Right renal cortex interstitium (tissue), 3 donors: ENCODE measurements at places on chromosomes 1 and 21.

DNA sequence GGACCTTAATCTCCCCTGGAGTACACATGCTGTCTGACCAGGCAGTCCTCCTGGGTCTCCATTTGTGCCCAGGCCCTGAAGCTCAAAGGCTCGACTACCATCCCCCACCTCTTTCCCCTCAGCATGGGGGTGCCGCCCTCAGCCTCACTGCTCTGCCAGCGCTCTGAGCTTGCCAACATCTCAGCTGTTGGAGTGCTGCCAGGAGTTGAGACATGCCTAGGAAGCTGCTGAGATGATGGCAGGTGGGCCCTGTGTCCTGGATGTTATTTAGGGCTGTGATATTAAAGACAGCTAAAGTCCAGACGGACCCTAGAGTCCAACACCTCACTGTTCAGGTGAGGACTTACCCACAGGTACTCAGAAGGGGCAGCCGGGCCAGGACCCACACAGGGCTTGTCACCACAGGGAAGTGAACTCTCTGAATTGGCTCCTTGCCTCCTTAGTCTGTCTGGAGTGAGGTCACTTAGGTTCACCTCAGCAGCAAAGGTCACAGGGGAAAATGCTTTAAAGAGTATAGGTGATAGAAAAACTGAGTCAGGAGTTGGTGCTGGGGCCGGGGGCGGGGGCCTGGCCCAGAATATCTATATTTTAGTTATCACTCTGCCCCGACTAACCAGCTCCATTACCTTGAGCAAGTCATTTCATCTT, 19.7 kb upstream of the KCNC4 start:
- no peak for DNase-seq

DNA sequence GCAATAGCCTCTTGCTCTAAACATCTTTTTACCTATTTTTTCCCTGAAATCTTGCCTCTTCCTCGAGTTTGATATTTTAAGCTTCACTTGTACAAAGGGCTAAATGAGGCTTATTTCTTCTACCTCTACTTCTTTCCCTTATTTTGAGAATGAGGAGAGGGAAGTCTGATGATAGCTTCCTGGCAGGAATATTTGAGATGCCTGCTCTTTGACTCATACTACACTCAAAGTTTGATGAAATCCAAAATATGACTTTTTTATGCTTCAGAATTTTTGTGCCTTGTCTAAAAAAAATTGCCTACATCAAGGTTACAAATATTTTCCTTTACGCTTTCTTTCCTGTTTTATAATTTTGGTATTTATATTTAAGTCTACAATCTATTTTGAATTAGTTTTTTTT, 624.4 kb upstream of the PLXNA2 start:
- no peak for DNase-seq

- DNase-seq = no peak
These were observed 291.1 kb downstream of the PTPRU start for GRCh38 chr1:29527314-29528004.

DNA sequence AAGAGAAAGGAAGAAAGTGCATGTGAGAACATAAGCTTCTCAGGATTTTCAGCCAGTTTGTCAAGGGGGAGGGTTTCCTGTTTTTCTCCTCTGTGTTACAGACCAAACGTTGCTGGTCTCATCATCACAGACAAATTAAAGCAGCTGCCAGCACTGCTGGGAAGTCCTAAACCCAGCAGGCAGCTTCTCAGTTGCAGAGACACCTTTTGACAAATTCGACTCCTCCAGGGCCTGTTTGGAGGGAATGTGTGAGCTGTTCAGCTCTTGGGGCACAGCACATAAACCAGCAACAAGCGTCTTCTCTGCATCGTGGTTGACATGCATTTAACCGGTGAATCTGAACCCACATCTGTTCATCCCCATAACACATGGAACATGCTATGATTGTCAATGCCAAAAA, 454.6 kb upstream of the RUNX1 start:
- no peak for DNase-seq

DNA sequence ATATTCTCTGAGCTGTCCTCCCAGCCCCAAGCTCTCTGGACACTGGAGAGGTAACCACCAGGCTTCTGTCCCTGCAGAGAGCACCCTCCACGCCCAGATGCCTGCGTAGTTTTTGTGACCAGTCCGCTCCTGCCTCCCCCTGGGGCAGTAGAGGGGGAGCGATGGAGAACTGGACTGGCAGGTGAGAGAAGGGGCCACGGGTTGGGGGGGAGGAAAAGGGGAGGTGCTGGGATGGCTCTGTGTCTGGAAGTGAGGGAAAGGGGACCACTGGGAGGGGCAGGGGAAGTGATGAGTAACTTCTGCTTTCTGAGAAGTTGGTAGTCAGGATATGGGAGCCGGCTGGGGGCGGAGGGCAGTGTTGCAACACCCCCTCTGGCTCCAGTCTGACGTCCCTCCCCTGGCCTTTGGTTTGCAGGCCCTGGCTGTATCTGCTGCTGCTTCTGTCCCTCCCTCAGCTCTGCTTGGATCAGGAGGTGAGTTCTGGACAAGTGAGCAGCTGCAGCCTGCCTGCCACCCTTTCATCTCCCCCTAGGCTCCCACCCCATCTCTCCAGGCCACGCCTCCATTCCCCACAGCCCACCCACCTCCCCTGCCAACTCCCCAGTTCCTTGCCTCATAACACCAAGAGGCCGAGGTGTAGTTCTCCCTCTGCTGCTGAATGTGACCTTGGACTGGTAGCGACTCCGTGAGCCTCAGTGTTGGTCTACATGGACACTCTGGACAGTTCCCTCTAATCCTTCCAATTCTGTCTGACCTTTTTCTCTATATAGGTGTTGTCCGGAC, 3.1 kb downstream of the ADAMTSL4 start:
- no peak for DNase-seq

DNA sequence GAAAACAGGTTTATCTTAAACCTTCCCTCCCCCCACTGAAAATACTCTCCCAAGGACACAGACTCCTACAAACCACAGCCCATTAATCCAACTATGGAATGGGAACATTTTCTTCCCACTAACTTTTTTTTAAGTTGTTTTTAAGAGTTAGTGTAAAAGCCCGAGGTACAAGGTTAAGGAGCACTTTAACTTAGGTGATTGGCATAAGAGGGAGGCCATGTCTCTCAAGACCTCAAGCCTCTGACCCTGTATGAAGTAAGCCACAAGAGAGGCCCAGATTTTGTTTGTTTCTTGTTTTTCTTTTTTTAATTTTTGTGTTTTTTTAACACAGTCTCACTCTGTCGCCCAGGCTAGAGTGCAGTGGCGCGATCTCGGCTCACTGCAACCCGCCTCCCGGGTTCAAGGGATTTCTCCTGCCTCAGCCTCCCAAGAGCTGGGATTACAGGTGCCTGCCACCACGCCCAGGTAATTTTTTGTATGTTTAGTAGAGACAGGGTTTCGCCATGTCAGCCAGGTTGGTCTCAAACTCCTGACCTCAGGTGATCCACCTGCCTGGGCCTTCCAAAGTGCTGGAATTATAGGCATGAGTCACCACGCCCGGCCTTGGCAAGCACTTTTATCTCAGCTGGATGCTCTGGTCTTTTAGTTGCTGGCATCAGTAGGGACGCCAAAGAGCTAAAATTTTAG, 14.4 kb downstream of the ARMH1 start:
- DNase-seq = no peak

- no peak for DNase-seq
These were observed 123.6 kb downstream of the DTL start for GRCh38 chr1:212158912-212159796.

GRCh38 chr1:9115351-9116205, 13.3 kb downstream of the GPR157 start:
- DNase-seq = no peak

- no peak for DNase-seq
These were observed 154.4 kb downstream of the ZSCAN20 start for GRCh38 chr1:33626801-33627200.

DNA sequence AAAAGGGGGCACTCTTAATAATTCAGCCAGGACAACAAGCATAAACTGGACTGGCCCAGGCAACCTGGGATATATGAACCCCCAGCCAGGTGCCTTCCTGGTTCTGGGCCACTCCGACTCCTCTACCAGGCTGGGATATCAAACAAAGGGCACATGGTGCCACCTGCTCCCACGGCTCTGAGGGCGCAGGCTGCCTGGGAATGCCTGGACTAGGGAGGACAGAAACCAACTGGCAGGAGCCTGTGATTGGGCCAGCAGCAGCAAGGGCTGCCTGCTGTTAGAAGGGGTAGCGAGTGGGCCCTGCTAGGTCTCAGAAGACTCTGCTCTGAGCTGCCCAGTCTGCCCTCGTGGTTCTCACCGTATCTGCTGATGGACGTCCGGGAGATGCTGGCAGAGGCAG, 123.2 kb upstream of the CD34 start:
- DNase-seq = no peak

- no peak for DNase-seq
These were observed 49.2 kb upstream of the ZC3H12A start for GRCh38 chr1:37425221-37425620.

- DNase-seq = no peak
These were observed 145.1 kb downstream of the CNIH3 start for GRCh38 chr1:224761245-224761644.

- no peak for DNase-seq
These were observed 242.1 kb downstream of the SLC45A1 start for GRCh38 chr1:8560035-8560434.

GRCh38 chr1:2425892-2426291, 13.5 kb upstream of the PEX10 start:
- DNase-seq = no peak

DNA sequence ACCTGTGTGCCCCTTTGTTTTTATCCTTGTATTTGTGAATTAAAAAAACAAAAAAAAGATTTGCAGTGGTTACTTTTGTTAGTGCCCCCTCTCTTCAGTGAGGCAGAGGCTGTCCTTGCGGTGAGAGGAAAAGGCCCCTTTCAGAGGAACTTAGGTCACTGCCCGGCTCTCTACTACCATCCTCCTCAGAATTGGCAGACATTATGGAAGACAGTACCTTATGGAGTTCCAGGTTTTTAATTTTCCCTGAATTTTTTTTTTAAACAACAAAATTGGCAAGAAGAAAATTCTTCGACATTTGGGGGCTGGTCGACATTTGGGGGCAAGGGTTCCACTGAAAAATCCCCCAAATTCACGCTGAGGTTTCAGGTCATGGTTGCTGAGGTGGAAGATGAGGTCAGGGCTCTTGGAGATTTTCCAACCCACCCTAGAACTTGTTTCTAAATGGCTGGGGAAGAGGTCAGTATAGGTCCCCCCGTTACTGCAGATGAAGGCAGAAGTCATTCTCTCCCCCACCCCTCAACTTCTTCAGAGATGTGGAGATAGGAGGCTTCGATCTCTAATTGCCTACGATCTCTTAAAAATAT, 5.3 kb downstream of the RXFP4 start:
- no peak for DNase-seq

GRCh38 chr21:38469642-38470041, 28.6 kb downstream of the ERG start:
- no peak for DNase-seq

DNA sequence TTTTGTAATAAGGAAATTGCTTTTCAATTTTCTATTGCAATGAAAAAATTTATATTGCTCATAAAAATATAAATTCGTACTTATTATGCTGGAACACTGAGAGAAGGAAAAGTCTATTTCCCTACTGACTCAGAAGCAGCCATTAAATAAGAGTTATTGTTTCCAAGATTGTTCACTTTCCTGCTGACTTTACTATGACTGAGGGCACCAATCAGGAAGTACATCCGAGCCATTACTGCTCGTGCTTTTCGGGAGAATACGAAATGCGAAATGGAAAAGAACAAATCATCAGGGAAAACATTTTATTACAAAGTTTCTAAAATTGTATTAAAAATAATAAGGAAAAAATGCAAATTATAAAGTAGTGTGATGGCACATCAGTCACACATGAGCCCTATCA, 204.8 kb downstream of the AKT3 start:
- no peak for DNase-seq

- no peak for DNase-seq
These were observed 27.6 kb upstream of the CLDN14 start for GRCh38 chr21:36507397-36508018.

DNA sequence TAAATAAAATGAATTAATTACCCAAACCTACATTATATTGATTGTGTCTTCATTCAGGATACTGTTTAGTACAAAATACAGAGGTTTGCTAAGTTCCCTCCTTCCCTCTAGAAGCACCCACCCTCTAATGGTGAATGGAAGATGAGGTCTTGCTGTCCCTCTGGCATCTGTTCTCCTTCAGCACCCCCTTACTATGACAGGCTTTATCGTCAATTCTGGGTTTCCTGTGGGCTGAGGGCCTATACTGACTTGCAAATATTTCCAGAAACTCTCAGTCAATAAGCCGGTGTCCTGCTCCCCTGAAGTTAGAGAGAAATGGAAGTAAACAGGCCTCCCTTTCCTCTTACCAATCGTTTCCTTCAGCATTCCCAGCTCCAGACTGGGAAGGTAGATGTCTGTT, 13.2 kb downstream of the LAX1 start:
- no peak for DNase-seq

GRCh38 chr1:55418208-55419000, 203.2 kb upstream of the USP24 start:
- DNase-seq = no peak
